Stimulated activated CD8-positive, alpha-beta memory T cell treated with anti-CD3 and anti-CD28 coated beads, Interleukin-4, amount 100 ng/mL, for 1 hour (primary cell): ENCODE measurements at places on chromosomes 4 and X.
A peak's percentile ranks its signal among the peaks of the same experiment; 100 is the strongest.

- DNase-seq: no peak
Observed at GRCh38 chrX:106898462-106898861, 4.7 kb downstream of the RIPPLY1 start.

GRCh38 chr4:97105347-97106099, 1037.8 kb downstream of the STPG2 start:
- DNase-seq: no peak

GRCh38 chr4:22743290-22743689, 50.6 kb downstream of the GBA3 start:
- no peak for DNase-seq

DNA sequence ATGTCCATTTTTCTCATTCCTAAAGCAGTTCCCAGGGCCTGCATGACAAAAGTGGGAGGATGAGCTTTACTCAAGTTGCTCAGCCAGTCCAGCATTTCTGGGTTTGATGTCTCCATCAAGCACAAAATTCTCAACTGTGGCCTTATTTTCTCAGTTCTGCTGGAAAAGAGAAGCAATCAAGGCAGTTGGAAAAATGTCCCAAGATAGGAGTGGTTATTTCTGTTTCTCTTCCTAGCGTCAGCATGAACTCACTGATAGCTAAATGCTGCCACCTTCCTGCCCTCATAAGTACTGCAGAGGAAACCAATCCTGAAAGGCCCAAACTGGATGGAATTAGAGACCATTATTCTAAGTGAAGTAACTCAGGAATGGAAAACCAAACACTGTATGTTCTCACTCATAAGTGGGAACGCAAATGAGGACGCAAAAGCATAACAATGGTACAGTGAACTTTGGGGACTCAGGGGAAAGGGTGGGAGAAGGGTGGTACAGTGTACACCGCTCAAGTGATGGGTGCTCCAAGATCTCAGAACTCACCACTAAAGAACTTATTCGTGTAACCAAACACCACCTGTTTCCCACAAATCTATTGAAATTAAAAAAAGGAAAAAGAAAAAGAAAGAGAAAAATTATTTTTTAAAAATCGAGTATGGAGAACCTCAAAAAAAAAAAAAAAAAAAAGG, 29.6 kb downstream of the ADH7 start:
- peak; percentile 29 for DNase-seq

GRCh38 chrX:55818673-55819375, 101.3 kb downstream of the RRAGB start:
- no peak for DNase-seq

GRCh38 chr4:6962211-6963041, 52.8 kb downstream of the TBC1D14 start:
- DNase-seq: no peak

- no peak for DNase-seq
Observed at GRCh38 chr4:177092807-177093206, 216.9 kb upstream of the NEIL3 start.

- DNase-seq: no peak
Observed at GRCh38 chr4:136864604-136865185, 667.6 kb downstream of the PCDH18 start.

DNA sequence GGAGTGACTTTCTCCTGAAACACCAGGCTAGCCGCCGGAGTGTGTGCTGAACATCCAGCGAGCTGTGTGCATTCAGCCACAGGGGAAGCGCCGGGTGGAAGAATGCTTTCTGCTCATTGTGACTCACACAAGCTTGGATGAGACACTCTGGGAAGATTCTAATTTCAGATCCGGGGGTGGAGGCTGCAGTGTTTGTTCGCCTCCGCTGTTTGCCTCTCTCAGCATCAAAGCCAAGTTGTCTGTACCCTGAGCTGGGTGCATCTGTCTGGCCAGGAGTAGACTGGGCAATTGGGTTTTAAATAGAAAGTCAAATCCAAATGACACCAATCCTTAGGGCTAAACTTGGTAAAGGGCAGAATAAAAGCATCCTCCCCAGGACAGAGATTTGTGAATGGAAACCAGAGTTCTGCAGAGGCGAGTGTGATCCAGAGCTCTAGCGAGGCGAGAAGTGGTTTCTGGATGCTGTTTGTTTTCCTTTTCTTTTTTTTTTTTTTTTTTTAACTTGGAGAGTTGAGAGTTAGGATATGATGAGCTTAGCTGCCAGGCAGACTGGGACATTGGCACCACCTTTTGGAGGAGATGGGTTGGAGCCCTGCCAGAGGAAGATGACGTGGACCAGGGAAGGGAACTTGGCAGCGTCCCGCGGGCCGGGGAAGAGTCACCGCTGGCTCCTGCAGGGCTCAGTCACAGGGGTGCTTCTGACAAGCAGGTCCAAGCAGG, 196.0 kb upstream of the PSAPL1 start:
- no peak for DNase-seq

DNA sequence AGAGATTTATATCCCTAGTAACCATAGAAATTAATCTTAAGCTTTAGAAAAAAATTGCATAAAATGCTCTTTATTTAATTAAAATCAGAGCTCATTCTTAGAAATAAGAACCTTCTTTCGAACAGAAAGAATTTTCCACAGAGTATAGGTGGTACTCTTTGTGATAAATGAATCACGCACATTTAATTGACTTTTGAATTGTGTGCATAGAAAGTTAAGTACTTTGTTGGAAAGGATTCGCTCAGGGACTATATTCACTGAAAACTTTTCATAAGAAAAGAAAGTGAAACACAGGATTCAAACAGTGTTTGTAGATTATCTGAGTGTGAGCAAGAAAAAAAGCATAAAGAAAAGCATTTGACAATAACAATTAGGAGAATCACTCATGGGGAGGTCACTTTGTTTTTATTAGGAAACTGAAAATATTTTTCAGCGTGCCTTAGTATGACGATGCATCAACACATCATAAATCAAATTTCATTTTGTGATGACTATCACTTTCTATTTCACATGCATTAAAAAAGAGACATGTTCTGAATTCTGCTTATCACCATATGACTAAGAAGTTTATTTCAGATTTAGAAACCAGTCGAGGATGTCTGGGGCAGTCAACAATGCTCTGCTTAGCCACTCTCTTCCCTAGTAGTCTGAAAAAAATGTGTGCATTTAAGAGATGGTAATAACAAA, 49.5 kb downstream of the STX18 start:
- no peak for DNase-seq

GRCh38 chrX:35842674-35843073, 44.5 kb downstream of the MAGEB16 start:
- DNase-seq: no peak

DNA sequence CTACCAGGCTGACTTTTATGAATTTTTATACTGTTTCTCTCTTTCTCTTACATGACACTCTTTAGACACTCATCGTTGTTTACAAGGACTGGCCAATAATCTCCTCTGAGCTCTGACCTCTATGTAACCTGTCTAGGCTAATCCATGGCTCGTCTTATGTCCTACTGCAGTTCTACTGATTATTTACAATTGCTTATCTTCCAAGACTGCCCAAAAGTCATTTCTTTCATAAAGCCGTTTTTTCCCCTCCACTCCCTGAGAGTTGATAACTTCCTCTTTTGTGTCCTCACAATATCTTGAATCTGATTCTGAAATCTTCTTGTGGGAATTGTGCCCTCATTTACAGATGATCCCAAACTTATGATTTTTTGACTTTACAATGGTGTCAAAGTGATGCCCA, 18.3 kb upstream of the SNCA start:
- DNase-seq: no peak

DNA sequence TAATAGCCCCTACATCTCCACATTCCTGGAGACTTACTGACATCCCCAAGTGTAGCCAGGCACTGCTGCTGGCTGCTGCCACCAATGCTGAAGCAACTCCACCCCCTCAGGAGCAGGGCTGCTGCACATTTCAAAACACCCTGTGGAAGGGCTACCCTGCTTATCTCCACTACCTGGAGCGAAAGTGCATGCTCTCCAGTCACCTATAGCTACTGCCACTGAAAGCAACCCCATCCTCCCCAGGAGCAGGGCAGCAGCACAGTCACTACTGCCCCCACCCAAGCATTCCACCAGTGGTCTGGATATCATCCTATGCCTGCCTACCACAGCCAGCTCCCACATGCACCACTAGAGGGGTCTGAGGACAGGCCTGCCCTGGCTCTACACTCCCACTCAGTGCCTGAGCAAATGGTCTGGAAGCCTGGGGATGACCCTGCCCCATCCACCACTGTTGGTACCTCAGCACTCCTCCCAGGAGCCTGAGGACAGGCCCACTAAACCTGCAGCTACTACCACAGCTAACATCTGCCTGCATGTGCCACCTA, 55.3 kb downstream of the MANBA start:
- DNase-seq: no peak

- no peak for DNase-seq
Observed at GRCh38 chr4:83851261-83852084, 315.6 kb downstream of the GPAT3 start.

- DNase-seq: no peak
Observed at GRCh38 chr4:47444031-47444430, 19.5 kb downstream of the COMMD8 start.

DNA sequence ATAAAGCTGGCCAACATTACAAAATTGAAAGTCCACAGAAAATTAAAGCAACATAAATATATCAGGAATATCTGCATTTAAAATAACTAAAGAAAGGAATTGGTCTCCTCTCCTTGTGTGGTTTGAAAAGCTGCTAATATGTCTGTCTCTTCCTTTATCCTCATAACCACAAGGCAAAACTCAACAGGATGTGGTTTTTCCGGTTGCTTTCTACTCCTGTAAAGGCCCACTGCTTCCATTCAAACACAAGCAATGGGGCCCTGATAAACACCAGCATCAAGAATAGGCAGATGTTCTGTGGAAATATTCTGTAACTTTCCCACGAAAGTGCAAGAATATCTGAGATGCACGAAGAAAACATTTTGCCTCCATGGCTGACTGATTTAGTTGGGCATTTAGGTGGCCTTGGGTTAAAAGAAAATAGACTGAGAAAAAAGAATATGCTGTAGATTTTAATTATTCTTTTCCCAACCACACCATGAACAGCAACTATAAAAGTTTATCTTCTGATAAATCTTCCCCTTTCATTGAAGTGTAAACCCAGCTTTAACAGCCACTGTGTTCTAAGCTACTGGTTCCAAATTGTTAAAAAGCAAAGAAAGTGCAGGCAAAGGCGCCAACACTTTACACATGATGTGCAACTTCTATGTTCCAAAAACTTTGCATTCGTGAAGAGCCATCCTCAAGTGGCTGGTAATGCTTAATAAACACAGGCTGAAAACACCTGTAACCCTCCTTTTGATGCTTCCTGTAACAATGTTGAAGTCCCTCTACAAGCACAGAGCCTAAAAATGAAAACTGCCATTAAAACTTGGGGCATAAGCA, 50.5 kb upstream of the NDST3 start:
- DNase-seq: no peak

- no peak for DNase-seq
Observed at GRCh38 chr4:87575408-87575807, 32.9 kb upstream of the DSPP start.

DNA sequence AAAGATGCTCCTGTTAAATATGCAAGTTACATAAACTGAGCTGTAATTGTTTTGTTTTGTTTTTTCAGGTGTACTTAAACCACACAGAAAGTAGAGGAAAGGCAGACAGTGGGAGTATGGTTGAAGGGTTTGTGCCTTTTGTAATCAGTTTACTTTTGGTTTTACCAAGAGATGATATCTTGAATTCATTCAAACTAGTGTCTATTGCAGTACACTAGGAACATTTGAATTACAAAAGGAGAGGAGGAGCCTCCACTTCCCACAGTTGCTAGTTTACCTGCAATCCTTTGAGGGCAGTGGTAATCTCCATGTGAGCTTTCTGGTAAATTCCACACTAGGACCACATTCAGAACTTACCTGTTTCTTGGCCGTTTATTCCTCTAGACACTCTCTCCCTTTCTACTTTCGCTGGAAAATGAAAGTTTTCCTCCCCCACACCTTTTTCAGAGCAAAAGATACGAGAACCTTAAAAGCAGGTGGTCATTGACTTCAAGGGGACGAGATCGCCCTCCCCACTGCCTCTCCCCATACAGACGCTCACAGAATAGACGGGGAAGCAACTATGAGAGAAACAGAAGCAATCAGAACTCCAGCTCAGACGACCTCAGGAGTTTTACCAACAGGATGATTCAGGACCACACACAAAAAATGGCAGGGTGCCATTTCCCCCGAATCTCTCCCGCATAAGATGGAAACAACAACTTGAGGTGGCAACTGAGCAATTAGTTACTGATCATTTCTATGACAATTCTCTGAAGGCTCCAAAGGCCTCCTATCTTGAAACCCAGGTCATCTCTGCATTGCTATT, 3.3 kb downstream of the RBM47 start:
- no peak for DNase-seq

DNA sequence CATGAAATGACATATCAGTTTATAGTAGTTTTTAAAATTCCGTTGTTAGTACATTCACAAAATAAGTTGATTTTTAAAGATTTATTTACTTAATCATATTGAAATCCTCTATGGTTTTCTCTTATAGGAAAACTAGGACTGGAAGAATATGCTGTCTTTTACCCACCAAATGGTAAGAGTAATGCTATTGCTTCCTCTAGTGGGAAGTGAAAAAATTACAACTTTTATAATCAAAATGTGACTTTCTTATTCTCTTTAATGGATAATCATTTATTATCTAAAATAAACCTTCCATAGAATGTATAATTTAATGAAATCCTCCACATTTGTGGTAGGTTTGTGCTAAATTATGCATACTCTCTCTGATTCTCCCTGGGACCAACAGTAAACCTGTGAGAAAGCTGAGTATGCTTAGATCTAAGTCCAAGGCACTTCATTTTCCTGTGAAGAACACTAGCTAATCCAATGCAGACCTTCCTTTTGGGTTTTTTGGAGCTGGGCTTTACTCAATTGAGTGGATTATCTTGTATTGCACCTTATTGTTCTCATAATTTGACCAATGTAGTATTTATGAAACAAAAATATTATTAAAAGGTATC, 136.2 kb downstream of the TBC1D19 start:
- no peak for DNase-seq

DNA sequence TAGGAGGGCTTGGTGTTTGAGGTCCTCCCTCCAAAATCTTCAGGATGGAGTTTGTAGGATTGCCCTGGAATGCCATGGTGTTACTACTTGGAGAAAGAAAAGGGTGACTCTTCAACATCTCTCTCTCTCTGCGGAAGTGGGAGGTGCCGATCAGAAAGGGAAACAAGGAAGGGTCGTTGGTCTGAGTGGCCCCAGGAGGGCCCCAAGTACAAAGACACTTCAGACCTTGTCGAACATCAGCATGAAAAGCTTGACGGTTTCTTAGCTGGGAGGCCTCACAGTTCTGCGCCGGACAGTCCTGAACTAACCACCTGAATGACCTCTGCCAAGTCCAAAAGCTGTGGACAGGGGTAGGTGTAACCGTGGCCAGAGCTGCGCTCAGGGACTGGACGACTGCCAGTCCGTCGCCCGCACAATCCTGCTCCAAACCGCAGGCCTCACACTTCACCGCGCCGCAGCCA, 646 bp upstream of the GSX2 start:
- DNase-seq: no peak

- DNase-seq: no peak
Observed at GRCh38 chr4:139535871-139536234, 20.2 kb downstream of the SETD7 start.

- DNase-seq: no peak
Observed at GRCh38 chr4:89331686-89332544, 24.3 kb upstream of the GPRIN3 start.
